Stimulated activated CD8-positive, alpha-beta memory T cell treated with anti-CD3 and anti-CD28 coated beads, Interleukin-7, amount 100 ng/mL, for 24 hours (primary cell): ENCODE measurements at places on chromosomes 12 and 14.

- DNase-seq: no peak
Observed at GRCh38 chr12:28024231-28024995, 51.9 kb upstream of the PTHLH start.

- no peak for DNase-seq
Observed at GRCh38 chr12:46664761-46665287, 161.0 kb downstream of the SLC38A4 start.

DNA sequence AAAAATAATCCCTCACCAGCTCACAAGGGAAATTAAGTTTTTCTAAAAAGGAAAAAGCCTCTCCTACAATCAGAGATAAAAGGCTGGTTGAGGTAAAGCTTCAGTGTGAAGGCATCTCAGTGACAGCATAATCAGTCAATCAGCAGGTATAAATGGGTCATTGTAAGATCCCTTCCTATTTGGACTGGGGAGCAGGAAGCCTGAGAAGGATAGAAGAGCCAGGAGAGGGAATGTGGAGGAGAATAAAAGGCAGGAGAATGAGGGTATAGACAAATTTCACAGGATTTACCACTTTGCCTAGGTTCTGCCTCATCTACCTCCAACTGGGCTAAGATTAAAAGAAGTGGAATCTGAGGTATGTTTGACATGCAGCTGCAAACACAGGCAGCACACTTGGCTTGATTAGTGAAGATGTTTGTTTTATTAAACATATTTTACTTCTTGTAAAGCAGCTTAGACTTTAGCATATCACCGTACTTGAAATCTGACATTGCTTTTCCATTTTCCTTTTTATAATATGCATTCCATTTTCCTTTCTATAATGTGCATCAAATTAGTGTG is 479.1 kb upstream of the USP15 start:
- DNase-seq: no peak

- DNase-seq: no peak
Observed at GRCh38 chr12:132579744-132580143, 30.6 kb downstream of the LRCOL1 start.

- no peak for DNase-seq
Observed at GRCh38 chr14:32453857-32454810, 125.0 kb downstream of the AKAP6 start.
